ENCODE measurements at places on chromosomes 5 and 9.

- no peak for DNase-seq
These were observed 98.6 kb upstream of the ADAMTS19 start for GRCh38 chr5:129361441-129362025.

DNA sequence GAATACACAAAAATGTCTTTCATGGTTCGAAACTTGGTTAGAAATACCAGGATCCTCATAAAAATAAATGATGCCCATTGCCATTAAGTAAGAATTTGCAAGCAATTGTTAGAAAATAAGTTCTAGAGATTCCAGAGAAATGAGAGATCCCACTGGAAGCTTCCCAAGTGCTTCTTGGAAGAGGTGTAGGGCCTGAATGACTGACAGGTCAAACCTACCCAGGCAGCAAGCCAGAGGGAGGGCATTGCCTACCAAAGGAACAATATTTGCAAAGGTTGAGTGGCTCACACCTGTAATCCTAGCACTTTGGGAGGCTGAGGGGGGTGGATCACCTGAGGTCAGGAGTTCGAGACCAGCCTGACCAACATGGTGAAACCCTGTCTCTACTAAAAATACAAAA lies 777.0 kb upstream of the WWC1 start:
- no peak for DNase-seq

DNA sequence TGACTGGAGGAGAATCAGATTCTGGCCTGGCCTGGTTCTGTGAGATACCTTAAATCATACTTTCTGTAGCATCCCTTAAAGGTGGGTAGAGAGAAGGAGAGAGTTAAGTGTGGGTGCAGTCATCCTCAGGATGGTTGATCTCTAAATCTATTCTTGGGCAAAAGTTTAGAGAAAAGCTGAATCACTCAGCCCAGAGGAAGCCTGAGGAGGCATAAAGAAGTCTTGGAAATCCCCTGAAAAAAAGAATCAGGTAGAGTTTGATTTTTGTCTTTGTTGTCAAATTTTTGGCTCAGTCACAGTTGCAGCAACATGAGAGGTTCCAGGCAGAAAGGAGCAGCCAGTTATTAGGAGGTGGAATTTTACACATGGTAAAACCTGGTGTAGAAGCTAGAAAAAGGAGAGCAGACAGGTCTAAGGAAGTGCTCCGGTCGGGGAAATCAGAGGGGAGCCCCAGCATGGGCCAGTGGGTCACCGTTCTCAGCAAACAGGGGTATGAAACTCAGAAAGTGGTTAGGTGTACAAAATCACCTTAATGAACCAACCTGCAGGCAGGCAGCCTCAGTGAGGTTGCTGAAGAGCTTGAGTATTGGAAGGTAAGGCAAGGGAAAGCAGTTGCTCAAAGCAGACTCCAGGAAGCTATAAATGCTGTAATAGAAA lies 116.2 kb upstream of the CNTLN start:
- DNase-seq = no peak

DNA sequence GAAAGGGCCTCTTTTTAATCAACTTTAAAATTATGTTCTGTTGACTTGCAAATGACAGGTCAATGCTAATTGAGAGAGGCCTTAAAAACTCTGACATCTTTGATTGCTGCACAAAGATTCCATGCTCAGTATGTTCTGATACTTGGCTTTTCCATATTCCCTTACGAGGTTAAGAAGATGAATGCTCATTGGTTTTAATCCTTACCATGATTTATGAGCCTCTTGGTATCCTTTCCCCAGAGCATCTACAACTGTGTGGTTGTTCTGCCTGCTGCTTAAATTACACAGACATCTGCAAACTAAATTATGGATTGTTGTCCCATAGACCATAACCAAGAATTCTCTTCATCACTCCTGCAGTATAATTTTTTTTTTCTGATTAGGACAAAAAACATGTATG lies 352.6 kb downstream of the CDH12 start:
- no peak for DNase-seq

DNA sequence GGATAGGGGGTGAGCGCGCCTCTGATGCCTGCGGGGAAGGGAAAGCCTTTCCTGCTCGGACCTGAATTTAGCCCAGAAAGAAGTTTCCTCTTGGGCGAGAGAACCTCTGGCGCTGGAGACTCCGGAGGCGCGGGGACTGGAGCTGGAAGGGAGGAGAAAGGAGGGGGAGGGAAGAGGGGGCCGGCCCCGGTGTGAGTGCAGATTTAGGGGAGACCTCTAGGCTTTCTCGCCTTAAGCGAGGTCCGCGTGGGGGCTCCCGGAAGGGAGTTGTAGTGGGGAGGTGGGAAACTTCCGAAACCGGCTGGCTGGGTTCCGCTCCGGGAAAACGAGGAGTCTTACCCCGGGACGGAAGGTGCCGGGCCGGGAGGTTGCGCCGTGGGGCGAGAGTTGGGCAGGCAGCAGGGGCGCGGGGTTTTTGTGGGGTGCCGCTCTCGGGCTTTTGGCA lies 1.3 kb downstream of the PCSK5 start:
- DNase-seq = no peak

- DNase-seq = no peak
These were observed 2.9 kb upstream of the LPCAT1 start for GRCh38 chr5:1526681-1527131.

GRCh38 chr5:31187591-31187990 lies 5.9 kb upstream of the CDH6 start:
- DNase-seq = no peak

- DNase-seq = no peak
These were observed 5.7 kb upstream of the C5orf46 start for GRCh38 chr5:147912011-147912410.

- no peak for DNase-seq
These were observed 170.6 kb downstream of the SEMA6A start for GRCh38 chr5:116404016-116404415.

- DNase-seq = no peak
These were observed 119.4 kb downstream of the ADAMTS12 start for GRCh38 chr5:33772380-33772897.

- DNase-seq = no peak
These were observed 291.2 kb downstream of the CDH10 start for GRCh38 chr5:24353611-24354010.

DNA sequence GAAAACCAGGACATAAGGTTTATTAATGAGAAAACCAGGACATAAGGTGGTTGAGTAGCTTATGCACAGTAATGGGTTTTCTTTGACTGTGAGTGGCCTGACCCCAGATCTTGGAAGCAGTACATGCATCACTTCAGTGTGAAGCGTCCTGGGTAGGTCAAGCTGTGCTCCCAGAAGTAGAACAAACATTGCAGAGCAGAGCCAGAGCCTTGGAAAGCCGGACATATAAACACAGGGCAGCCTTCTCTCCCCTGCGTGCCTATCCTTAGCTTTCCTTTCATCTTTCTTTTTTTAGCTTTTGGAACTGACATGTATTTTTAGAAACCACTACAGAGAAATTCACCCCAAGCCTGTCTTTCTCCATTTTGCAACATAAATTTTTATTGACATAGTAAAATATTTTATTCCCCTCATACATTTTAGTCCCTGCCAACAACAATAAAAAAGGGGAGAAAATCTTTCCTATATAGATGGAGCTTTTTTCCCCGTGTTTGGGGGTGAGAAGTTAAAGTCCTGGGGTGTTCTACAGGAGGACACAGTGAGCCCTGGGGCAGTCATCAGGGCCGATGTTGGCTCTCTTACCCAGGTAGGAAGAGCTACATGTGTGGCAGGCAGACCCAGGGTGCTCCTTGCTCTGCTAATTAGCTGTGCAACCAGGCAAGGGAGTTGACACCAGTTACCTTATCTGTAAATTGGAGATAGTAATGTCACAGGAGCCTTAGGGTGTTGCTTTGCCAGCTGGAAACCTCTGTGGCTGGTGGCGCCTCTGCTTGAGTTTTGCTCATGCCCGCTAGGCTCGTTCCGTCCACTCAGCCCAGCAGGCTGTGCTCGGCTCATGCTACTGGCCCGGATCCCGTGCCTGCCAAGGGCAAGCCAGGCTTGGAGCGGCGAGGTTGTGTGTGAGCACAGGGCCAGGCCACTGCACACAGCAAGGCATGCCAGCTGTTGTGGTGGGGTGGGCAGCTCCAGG lies 389.6 kb downstream of the KDM4C start:
- DNase-seq = no peak

DNA sequence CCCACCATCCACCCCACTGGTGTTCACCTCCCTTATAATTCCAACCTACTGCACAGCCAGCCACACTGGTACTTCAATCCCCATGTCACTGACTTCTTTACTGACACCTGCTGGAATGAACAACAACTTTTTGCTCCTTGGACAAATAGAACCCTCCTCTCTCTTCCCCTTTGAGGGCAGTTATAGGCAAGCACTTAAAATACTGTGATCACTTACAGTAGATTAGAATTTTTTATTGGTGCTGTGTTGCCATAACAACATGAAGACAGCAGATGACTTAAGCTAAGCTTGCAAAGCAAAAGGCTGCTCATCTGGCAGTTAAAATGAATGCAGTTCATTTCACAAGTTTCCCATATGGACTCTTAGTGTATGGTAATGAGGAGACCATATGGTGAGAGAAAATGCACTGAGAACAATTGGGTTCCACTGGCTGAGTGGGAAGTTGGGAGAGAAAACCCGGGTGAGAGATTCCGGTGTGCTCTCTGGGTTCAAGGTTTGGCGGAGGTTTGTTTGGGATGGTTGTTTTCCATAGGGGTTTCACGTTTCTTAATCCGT lies 374.3 kb downstream of the EBF1 start:
- no peak for DNase-seq

DNA sequence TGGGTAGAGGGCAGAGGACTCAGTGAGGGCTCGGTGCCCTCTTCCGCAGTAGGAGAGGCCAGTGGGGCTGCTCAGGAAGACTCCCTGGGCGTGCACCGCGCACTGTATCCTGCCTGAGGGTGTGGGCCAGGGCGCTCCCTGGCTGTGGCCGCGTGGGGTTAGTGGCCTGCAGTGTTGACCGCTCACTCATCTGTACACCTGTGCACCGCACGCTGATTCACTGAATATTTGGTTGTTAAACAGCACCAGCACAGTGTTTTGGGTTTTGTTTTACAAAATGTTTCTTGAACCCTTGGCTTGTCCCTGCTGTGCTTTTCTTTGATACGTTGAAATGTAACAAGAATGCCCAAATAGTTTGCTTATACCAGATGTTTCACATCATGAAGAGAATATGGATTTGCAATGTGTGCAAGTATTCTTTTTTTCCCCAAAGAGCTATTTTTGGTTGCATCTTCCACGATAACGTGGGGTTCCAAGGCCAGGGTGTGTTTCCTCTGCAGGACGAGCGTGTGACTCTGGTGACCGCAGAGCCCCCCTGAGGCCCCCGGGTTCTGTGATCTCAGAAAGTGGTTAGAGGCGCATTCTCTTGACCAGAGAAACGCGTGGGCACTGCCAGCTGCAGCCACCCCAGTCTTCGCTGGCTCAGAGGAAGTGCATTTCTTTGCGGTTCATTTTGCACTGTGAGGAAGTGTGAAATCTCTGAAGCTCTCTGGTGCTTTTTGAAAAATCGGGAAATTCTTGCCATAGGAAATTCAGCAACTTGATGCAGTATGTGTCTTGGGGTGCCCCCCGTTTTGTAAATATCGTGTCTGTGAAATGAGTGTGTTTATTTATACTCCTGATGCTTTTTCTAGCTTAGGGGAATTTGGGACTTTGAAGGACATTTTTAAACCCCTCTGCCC lies 46.9 kb downstream of the AHRR start:
- no peak for DNase-seq

- no peak for DNase-seq
These were observed 114.2 kb downstream of the FEM1C start for GRCh38 chr5:115430374-115430773.

DNA sequence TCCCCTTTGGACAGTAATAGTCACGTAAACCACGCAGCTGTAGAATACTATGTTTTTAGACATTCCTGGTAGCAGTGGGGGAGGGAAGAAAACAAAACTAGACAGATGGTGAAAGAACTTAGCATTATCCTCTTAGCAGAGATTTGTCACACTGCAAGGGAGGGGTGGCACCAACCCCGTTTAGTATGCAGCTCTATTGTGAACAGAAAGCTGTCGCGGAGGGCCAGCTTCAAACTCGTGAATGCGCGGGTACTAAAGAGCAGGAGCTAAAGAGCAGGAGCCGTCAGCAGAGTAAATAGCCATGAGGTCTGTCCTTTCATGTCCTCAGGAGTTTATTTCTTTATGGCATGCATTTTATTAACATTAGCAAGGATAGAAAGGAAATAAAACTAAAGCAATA lies 141.9 kb upstream of the SLC12A2 start:
- DNase-seq = no peak

DNA sequence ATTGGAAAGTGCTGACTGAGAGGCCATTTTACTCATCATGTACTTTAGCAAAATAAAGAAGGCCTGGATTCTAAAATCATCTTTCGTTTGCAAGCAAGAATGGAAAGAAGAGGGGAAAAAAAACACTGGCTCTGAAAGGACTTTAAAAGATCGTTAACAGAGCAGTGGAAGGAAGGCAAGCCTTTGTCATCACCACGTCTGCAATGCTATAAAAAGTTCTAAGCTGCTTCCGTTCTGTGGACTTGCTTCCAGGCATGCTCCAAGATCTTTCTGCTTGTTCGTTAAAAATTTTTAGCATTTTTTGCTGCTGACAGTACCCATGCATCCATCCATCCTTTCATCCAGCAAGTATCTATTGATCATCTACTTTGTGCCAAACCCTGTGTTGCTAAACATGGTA lies 226.5 kb downstream of the GABBR2 start:
- DNase-seq = no peak

DNA sequence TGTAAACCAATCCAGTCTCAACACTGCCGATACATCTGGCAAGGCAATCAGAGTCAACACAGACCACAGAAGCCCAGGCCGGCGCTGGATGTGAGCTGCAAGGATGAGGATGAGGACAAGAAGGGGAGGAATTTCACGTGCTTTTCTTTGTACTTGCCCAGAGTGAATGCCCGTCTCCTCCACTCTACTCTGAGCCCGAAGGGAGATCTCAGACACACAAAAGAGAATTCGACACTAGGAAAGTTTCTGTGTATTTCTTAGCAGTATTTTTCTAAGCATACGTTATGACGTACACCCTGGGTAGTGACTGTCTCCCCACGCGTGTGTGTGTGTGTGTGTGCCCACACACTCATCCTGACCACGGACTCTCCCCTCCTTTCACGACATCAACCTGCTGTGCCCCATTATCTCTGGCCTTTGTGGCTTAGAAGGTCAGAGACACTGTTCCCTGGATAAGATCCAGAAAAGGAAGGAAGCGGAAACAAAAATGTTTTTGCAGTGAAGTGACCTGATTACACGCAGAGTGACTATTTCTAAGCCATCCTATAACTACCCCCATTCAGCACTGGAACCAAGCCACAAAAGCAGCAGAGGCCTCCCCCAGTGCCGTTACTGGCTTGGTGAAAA lies 227.3 kb upstream of the DAPK1 start:
- DNase-seq = no peak

DNA sequence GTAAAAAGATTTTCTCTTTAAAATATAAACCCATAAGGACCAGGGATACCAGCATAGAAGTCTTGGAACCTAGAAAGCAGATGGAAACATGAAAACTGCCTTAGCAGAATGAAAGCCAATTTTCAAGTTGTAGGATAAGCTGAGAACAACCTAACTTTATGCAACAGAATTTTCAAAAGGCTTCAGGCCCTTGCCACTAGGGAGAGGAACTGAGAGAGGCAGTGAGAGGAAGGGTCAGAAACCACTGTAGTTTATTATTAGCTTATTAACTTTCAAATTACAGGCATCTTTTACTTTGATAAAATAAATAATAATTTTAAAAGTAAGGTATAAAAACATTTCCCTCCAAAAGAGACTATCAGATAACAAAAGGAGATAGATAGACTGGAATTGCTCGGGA lies 33.4 kb downstream of the FAM81B start:
- no peak for DNase-seq

Measured in stimulated activated CD4-positive, alpha-beta T cell treated with anti-CD3 and anti-CD28 coated beads, Interleukin-1b, Interleukin-23, amount 100 ng/mL, for 1 hour (primary cell).